NCI-H82 (cell line): ENCODE measurements at places on chromosomes 5 and 9.

- DNase-seq, result no peak
These were observed 248.7 kb downstream of the MAN2A1 start for GRCh38 chr5:109938453-109938852.

DNA sequence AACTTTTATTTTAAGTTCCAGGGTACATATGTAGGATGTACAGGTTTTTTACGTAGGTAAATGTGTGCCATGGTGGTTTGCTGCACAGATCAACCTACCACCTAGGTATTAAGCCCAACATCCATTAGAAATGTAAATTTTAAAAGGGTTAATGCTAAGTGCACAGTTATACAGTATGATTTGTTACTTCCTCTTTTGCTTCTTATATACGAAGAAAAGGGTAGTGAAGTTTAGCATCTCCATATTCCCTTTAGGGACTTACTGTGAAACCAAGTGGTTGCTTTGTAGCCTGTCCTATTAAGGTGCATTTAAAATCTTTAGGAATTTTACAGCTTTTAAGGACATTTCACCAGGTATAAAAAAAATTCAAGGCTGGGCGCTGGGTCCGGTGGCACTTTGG, 46.4 kb downstream of the RBM27 start:
- DNase-seq, result no peak

- DNase-seq, result no peak
These were observed 46.2 kb downstream of the NTNG2 start for GRCh38 chr9:132207839-132208615.

DNA sequence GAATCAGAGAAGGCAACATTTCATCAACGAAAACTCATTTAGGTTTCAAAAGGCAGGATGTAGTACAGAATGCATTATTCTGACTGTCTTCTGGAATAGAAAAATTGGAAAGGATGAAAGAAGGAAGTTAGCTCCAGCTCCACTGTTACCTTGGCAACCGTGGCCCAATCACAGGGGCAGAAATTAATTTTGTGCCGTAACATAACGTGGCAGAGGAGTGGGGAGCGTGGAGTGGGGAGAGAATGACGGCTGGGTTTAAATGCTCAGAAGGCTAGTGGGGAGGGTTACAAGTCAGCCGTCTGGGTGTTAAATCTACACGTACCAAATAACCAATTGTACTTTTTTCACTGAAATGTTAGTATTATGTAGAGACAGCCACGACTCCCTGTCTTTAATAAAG, 32.3 kb upstream of the EQTN start:
- DNase-seq, result no peak

- DNase-seq, result no peak
These were observed 38.4 kb downstream of the ZSWIM6 start for GRCh38 chr5:61370506-61370905.

DNA sequence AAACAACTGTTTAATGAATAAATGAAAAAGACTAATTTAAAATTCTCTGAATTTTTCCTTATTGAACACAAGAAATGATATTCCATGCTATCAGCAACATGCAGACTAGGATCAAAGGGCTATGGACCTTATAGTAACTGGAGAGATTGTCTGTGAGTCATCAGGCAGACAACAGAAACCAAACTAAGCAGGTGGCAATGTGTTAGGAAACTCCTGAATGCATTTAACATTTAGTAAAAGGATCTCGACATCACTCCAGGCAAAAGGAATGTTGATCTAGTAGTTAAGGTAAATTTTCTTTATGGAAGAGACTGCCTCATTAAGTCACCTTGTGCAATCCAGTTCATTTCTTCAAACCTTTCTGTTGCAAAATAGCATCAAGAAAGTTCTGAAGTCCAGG, 58.4 kb downstream of the ARL15 start:
- DNase-seq, result no peak

- peak; percentile 65 for DNase-seq
These were observed at the start of gene DAPK1 for GRCh38 chr9:87497604-87498045. Gene DAPK1, plus strand, starts transcription at chr9:87497867. Its CDS starts 1,211 bp downstream, at chr9:87499078.

DNA sequence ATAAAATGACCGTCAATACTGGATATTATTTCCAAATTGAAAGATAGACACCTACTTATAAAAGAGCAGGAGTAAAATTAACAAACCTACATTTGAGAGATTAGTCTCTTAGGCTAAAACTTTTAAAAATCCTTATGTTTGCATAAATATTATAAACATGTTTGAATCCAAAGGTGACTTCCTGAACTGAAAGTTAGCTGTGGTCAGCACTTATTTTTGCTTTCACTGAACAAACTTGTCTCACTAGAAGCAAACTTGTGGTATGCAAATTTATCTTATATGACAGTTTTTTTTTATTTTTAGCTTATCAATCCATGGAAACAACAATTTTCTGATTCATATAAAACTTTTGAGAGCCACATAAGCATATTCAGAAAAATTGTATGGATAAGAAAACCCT, 502.6 kb upstream of the COX7C start:
- DNase-seq, result no peak

- DNase-seq, result no peak
These were observed 31.3 kb downstream of the TMEM174 start for GRCh38 chr5:73204332-73204731.

DNA sequence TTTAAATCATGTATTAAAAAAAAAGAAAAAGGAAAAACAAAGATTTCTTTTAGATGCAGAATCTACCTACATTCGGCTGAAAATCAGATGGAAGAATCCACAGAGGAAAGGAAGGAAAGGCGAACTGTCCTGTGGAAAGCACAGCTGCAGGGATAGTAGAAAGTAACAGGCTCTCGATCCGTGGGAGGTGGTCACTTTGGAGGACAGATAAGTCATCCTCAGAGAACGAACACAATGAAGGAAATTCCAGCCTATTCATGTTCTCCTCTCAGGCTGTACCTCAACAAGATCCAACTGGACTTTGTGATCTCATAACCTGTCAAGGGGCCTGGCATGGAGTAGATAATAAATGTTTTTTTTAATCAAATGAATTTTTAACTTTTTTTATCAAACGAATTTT, 72.8 kb downstream of the NR6A1 start:
- DNase-seq, result no peak
